Endodermal cell (in vitro differentiated cells): ENCODE measurements at places on chromosomes 7 and 10. TPM values are rescaled to one million over a fixed set of nuclear protein-coding genes. Genes with fewer than 3 reads are reported as not detected.
A peak's percentile ranks its signal among the peaks of the same experiment; 100 is the strongest.

DNA sequence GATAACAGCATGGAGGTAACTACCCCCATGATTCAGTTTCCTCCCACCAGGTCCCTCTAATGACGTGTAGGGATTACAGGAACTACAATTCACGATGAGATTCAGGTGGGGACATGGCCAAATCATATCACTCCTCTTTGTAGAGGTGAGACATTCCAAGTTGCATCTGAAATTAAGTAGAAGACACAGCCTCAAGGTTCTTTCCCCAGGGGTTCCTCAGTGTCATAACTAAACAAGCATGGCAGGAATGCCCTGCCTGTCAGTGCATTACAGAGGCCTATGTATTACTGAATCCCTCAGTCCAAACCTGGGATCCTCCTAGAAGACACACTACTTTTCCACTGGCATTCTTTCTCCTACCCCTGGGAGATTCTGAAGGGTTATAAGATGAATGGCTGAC is 42.6 kb upstream of the WNT16 start:
- no peak overlapping the region for H3K4me3 ChIP-seq
- DNase-seq, result no peak
- no peaks in the 10 kb centered on the region for H3K4me1 ChIP-seq

DNA sequence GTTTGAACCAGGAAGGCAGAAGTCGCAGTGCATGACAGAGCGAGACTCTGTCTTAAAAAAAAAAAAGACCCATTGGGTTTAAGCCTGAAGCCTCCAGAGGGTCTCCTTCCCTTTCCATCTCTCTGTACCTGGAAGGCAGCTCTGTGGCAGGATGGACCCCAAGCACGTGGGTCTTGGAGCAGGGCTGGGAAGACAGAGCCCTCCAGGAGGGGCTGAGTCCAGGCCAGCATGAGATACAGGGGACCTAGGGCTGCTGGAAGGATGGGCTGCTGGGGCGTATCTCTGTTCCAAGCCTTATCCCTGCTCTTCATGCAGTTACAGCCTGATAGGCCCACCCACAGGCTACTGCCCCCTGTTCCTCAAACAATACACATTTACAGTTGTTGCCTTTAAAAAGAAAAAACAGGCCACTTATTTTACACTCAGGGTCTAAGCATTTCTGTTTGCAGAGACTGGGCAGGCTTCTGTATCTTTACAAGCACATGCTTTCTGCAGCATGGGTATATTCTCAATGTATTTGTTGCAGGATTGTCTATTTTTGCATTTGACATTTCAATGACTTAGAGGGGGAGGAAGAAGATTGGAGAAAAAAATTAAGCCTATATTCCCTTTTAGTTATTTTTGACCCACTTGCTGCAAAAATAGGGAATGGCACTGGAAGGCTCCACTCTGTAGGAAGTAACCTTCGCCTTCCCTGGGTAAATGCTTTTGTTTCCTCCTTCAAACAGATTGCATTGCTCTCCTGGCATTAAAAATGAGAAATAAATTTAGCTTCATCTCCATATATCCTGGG is 60.1 kb downstream of the FAM171A1 start:
- no peaks in the 10 kb centered on the region for H3K36me3 ChIP-seq
- no peaks in the 10 kb centered on the region for H3K27me3 ChIP-seq
- H3K27ac ChIP-seq, result no peak overlapping the region
- DNase-seq, result no peak

DNA sequence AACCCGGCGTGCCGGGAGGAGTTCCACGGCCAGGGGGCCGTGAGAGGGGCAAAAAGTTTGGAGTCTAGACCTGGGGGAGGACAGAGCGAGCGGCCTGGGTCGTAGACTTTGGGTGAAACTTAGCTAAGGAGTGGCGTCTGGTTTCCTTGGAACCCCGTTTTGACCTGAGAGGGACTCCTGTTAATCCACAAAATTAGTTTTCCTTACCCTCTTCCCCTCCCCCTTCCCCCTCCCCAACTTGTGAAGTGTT is 574 bp downstream of the MARCHF5 start:
- peaks cover 9% of the 10 kb centered on the region for H3K36me3 ChIP-seq
- no peaks in the 10 kb centered on the region for H3K4me1 ChIP-seq
- peak overlapping the region; percentile 94 for H3K4me3 ChIP-seq
- DNase-seq, result no peak
- peak overlapping the region; percentile 86 for H3K27ac ChIP-seq

DNA sequence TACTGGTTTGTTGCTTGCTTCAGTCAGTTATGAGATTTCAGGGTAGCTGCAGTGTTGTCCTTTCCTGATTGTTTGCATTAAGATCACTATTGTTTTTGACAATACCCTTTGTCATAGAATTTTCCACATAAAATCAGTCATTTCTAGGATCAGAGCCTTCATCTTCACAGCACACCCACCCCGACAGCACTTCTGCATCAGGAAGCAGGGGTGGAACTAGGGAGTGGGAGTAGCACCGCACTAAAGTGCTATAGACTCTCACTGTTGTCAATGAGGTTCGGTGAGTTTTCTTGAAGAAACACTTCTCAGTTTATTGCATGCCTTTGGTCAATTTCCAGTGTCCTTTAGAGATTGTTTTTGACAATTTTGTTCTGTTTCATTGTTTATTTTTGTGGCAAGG is 632.5 kb downstream of the AUTS2 start:
- no peaks in the 10 kb centered on the region for H3K27me3 ChIP-seq
- no peak overlapping the region for H3K27ac ChIP-seq
- H3K4me3 ChIP-seq, result no peak overlapping the region
- no peak for DNase-seq
- no peaks in the 10 kb centered on the region for H3K36me3 ChIP-seq
- no peaks in the 10 kb centered on the region for H3K4me1 ChIP-seq

Gene PARG
- total RNA-seq, result 60.0 and 66.3 TPM in 2 replicates
